Head of caudate nucleus (tissue), 42 donors: ENCODE measurements at places on chromosomes 6 and 20.

- no peak for DNase-seq
These were observed 609.0 kb downstream of the QKI start for GRCh38 chr6:164023535-164023934.

DNA sequence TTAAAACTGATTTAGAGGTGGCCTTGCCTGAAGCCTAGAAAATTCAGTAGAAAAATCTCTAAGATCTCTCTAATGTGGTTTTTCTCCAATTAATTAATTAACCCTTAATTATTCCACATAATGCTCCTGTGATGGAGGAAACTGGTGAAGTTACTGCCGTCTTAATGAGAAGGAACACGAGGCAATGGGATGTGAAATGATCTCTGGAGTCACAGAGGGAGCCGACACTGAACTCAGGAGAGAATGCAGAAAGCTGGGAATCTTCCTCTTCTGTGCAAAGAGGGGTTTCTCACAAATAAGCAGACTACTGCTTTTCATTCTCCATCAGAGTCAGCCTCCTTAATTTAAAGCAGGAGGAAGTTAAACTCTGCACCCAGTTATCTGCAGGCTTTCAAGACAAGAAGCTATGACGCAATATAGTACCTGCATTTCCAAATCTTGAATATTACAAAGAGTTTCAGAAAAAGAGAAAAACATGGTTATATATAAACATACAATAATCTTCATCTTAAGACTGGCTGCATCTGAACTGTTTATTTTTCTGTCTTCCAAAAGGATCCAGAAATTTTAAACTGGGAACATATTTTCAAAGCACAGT, 18.1 kb upstream of the SNRPB2 start:
- no peak for DNase-seq

- DNase-seq, result no peak
These were observed 223.6 kb downstream of the KIF16B start for GRCh38 chr20:16349523-16350260.

- DNase-seq, result peak; percentile 20
These were observed 114.8 kb upstream of the CD93 start for GRCh38 chr20:23200914-23201313.

GRCh38 chr20:34074101-34074760, 37.8 kb downstream of the EIF2S2 start:
- DNase-seq, result no peak

GRCh38 chr6:1063671-1064355, 248.1 kb upstream of the FOXQ1 start:
- no peak for DNase-seq
